ENCODE measurements at places on chromosomes 1 and 21.

DNA sequence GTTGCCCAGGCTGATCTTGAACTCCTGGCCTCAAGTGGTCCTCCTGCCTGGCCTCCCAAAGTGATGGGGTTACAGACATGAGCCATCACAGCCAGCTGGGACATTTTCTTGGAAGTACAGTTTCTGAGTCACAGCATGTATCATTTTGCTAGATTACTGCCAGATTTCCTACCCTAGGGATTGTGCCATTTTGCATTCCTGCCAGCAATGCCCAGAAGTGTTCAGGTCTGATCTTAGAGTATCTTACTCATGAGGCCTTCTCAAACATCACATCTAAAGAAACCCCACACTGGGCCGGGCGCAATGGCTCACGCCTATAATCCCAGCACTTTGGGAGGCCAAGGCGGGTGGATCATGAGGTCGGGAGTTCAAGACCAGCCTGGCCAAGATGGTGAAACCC lies 10.2 kb downstream of the BMP8A start:
- no peak for ATAC-seq

- ATAC-seq = peak; percentile 97
Observed at GRCh38 chr1:25543425-25544242, at the start of gene LDLRAP1. Gene LDLRAP1, plus strand, starts transcription at chr1:25543606. Its CDS starts 93 bp downstream, at chr1:25543699.

DNA sequence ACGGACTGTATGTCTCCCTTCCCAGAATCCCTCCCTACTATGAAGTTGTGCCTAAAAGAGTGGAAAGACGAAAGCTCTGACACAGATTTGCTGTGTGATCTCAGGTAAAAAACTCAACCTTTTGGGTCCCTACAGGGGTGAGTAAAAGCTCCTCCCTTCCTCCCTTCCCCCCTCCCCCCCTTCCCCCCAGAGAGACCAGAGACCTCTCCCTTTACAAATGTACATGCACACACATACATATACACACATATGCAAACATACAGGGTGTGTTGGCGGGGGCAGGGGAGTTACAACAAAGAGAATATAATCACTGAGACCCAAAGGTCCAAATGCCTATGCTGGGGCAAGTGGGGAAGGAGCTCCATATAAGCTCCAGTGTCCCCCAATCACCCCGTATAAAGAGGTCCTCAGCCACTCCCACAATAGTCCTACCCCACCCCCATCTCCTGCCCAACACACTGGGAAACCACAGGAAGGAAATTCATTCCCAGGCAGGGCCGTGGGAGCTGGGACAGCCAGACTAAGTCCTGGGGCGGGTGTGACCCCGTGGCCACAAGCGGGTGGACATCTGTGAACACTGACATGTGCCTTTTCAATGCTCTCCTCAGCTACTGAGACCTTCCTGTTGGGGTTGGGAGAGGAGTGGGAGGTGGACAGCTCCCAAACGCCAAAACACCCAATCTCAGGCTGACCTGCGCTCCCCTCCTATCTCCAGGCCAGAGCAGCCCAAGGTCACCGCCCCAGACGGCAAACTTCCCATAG lies 2.0 kb downstream of the MEF2D start:
- ATAC-seq = no peak

- ATAC-seq = peak; percentile 29
Observed at GRCh38 chr1:27403065-27403726, 10.8 kb downstream of the GPR3 start.

- no peak for ATAC-seq
Observed at GRCh38 chr21:35324372-35325220, 275.5 kb upstream of the RUNX1 start.

DNA sequence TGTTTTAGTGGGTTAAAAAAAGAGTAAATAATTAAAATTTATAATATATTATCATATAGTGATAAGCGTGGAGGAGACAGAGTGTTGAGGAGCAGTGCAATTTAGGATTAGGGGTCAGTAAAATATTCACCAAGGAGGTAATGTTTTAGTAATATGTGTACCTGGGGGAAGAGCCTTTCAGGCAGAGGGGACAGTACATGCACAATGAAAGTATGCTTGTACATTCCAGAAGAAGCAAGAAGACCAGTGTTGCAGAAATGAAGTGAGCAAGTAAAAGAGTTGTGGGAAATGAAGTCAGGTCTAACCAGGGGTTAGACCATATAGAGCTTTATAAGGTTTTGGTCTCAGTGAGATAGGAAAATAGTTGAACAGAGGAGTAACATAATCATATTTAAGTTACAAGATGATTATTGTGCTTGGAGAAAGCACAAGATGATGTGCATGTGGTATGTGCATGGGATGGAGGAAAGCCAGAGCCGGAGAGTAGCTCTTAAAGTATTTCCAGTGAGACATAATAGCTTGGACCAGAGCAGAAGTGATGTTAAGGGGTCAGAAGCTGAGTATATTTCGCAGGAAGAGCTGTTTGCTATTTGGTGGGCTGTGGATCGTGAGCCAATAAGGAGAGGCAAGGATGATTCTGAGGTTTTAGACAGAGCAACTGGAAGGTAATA lies 44.8 kb downstream of the SNX7 start:
- ATAC-seq = no peak

- ATAC-seq = no peak
Observed at GRCh38 chr1:183368213-183369108, 49.7 kb downstream of the NMNAT2 start.

GRCh38 chr1:104932030-104932915 lies 1182.6 kb downstream of the AMY1C start:
- no peak for ATAC-seq

DNA sequence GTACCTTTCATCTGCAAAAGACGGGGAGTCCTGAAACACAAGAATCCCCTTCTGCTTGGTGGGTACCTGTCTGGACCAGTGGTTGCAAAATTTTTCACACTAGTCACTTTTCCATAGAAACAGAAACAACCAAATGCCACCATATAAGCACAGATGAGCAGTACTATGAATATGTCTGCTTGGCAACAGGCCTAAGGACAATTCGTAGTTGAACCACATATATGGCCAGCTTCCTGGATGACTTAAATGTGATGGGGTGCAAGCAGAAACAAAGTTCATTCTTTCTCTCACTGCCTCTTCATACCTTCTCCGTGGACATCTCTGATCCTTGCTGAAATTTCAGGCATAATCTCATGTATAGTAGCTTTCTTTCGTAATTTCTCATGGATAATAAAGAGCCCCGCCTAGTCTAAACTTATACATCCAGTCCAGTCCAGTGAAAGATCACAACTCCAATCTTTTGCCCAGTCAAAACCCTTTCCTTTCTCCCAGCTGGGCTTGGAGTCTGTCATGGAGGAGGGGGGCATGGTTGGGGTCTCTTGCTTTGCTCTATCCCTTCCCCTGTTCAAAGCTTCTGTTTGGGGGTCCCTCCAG lies 7.0 kb downstream of the FCAMR start:
- no peak for ATAC-seq

- no peak for ATAC-seq
Observed at GRCh38 chr1:228402641-228403025, 4.0 kb downstream of the TRIM11 start.

DNA sequence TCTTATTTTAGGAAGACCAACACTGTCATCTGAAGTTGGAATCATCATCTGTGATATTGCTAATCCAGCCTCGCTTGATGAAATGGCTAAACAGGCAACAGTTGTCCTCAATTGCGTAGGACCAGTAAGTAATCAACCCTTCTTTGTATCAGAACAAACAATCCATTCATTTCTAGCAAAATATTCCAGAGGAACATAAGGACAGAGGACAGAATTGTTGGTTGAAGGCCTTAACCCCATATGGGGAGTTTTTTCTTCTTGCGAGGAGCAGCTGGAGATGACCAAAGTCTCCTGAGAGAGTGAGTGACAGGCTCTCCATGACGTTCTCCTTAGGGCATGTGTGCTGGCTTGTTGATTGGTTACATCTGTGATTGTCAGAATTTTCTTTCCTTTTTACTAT lies 2.7 kb downstream of the SCCPDH start:
- no peak for ATAC-seq

DNA sequence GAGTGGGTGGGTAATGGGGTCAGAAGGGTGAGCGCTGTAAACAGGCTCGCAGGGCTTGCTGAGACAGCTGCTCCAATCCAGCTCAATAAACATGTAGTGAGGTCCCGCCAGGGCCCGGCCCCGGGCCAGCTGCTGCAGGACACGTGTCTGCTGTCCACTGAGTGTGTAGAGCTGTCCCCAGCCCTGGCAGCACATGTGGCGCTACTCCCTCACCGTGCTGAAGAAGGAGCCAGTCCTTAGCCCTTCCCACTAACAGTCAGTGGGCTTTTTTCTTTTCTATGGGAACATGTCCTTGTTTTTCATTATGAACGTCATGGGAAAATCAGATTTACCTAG lies 78.9 kb upstream of the C1orf174 start:
- ATAC-seq = no peak

DNA sequence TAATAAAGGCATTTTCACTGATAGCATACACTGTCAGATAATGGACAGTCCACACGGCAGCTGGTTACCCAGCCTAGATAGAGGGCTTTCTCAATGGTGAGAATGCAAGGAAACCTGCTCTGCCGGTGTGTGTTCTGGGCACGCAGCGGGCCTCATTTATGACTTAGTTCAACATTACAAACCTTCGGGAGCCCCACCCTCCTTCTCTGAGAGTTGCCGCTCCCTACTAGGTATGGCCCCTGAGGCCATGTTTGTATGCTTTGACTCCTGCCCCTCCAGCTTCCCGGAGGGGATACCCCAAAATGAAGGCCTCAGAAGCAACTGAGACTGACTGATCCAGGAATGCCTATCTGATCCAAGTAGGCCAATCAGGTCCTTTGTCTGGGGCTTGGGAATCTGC lies 17.2 kb upstream of the FABP3 start:
- ATAC-seq = no peak

GRCh38 chr21:29233611-29234540 lies 64.8 kb upstream of the BACH1 start:
- ATAC-seq = peak; percentile 82

DNA sequence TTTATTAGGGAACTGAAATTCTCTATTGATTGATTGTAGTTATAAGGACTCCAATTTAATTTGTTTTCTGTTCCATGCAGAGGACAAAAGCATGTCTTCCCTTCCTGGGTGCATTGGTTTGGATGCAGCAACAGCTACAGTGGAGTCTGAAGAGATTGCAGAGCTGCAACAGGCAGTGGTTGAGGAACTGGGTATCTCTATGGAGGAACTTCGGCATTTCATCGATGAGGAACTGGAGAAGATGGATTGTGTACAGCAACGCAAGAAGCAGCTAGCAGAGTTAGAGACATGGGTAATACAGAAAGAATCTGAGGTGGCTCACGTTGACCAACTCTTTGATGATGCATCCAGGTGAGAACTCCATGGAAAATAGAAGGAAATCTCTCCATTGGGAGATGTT lies 1.5 kb downstream of the SETDB1 start:
- ATAC-seq = no peak

GRCh38 chr1:48688102-48688760 lies 88.5 kb downstream of the BEND5 start:
- ATAC-seq = no peak

DNA sequence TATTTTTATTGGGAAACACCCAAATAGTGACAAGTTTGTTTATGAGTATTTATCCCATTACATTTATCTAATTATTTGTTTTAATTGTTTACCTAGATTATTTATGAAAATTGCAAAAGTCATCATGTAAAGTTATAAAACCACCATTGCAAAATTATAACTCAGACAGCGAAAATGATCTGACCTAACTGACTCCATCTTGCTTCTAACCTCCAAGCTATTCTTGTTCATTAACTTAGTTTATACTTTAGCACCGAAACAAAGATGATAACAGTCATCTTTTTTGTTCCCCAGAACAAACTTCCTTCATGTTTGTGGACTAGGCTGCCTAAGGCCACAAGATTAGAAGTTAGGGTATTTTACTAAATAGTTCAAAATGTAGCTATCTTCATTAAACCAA lies 190.8 kb downstream of the FASLG start:
- ATAC-seq = no peak

- ATAC-seq = peak; percentile 77
Observed at GRCh38 chr1:206982216-206982615, 12.0 kb upstream of the FCAMR start.

DNA sequence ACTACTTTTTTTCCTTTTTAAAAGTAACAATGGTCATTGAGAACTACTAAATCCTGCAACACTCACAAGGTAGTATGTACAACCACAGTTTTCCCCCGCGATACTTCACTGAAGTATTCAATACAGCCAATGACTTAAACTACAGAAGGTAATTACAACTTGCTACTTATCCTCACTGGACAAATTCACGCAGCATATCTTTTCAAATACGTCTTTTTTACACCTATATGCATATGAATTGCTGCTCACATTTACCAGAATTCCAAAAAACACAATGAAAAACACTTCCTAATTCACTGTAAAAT lies 12.4 kb downstream of the NRIP1 start:
- no peak for ATAC-seq

DNA sequence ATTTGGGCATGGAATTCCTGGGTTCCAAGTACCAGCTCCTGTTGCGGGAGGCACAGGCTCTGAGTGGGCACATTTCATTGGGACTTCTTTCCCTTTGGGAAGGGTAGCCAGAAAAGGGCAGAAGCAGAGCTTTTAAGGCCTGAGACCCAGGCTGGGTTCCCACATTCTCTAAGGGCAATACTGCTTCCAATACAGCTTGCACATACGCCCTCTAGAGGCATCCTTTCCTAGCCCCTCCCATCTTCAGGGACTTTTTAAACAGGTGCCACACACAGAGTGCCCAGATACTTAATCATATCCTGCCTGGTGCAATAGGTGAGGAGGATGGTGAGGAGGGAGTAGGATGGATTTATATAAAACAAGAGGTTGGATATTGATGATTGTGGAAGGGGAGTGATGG lies 5.7 kb downstream of the GPR88 start:
- peak; percentile 71 for ATAC-seq

GRCh38 chr1:194917769-194918168 lies 1690.5 kb downstream of the KCNT2 start:
- ATAC-seq = no peak

GRCh38 chr1:61120998-61121397 lies 38.6 kb downstream of the NFIA start:
- no peak for ATAC-seq

DNA sequence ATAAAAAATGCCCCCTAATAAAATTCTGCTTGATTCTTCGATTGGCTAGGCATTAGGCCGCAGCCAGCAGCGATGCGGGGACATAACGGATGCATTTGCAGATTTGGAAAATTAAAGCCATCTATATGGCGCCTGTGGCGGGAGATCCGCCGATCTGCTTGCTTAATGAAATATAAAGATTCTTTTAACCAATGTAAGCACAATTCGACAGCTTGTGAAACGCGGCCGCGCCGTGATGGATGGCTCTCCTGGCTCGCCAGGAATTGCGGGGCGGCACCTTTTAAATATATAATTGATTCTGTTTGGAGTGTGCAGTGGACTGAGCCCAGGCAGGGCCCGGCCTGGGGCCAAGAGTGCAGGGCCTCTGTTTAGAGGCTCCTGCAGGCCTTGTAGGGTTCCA lies 8.0 kb downstream of the DMBX1 start:
- no peak for ATAC-seq

GRCh38 chr1:229101011-229101871 lies 169.7 kb upstream of the RAB4A start:
- ATAC-seq = no peak

GRCh38 chr1:155773221-155773620 lies 83.8 kb downstream of the GON4L start:
- ATAC-seq = no peak

DNA sequence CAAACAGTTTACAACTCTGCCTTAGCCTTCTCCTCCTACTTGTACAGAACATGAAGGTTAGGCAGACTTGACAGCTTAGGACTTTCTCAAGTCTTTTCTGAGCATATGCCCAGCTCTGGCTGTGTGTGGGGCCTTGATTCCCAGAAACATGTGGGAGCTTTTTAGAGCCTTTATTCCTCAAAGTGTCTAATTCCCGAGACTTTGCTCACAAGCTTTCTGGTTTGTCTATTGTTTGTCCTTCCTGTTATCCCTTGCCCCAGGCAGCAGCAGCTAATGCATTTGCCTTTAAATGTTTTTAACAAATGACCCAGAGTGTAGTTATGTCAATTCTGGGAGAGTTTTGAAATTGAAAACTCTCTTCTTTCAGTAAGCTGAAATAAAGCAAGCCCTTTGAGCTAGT lies 29.2 kb downstream of the ST7L start:
- ATAC-seq = no peak

Measured in activated T-helper 17 cell treated with anti-CD3 and anti-CD28 coated beads, Interleukin-2, amount 50 U/mL, for 72 hours (primary cell).